NCI-H460 (cell line): ENCODE measurements at places on chromosomes 5 and 9.

GRCh38 chr5:157059891-157060290 lies 975 bp upstream of the HAVCR1 start:
- DNase-seq: no peak

DNA sequence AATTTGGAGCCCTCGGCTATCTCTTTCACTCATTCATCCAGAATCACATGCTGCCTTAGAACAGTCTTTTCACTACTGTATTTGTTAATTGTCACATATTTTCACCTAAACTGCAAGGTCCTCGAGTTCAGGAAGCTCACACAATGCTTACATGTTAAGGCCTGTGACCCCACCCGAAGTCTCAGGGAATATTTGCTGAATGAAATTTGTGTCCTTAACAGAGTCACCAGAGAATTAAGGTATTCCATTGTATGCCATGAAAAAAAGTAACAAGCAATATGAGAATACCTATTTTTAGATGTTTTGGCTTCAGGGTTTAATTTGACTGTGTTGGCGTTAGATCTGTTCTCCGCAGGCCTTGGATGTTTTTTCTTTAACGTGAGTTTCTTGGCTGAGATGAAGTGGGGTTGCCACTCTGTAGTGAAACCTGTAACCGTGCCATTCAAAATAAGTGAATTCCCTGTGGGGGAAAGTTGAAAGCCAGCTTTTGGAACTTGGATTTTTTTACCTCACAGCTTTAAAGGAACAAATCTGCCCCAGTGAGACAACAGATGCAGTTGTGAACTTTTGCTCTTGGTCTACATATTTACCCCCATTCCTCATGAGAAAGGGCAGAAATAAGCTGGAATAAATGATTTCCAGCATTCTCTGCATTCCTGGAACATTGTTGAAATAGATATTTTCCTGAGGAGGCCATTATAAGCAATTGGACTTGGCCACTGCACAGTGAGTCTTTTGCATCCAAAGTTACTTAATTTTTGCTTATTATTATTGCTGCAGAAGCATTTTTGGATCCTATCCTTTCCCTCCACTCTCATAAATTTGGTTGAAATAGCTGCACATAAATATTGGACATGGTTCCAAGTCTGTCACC lies 35.9 kb upstream of the FBP1 start:
- DNase-seq: no peak

GRCh38 chr5:101782352-101783103 lies 513.6 kb downstream of the SLCO4C1 start:
- DNase-seq: no peak

DNA sequence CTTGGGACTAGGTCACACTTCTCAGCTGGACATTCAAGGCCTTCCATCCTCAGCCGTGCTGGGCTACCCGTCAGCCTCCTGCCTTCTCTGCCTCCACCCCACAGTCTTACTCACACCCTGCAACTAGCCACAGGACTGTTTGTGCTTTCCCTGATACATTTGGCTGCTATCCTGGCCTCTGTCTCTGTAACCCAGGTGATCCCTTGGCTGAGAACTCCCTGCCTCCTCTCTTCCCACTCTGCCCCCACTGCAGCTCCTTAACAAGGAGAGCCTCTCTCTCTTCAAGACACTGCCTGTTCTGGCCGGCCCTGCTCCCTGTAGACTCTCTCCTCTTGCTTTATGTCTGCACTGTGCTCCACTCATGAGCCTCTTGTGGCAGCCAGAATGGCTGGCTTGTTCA lies 120.6 kb downstream of the MSX2 start:
- no peak for DNase-seq

GRCh38 chr5:36478646-36479317 lies 127.6 kb upstream of the SLC1A3 start:
- no peak for DNase-seq

GRCh38 chr9:98709968-98710965 lies 1.5 kb upstream of the GABBR2 start:
- peak; percentile 35 for DNase-seq

GRCh38 chr5:73093943-73094342 lies 26.4 kb upstream of the TMEM171 start:
- DNase-seq: peak; percentile 35

DNA sequence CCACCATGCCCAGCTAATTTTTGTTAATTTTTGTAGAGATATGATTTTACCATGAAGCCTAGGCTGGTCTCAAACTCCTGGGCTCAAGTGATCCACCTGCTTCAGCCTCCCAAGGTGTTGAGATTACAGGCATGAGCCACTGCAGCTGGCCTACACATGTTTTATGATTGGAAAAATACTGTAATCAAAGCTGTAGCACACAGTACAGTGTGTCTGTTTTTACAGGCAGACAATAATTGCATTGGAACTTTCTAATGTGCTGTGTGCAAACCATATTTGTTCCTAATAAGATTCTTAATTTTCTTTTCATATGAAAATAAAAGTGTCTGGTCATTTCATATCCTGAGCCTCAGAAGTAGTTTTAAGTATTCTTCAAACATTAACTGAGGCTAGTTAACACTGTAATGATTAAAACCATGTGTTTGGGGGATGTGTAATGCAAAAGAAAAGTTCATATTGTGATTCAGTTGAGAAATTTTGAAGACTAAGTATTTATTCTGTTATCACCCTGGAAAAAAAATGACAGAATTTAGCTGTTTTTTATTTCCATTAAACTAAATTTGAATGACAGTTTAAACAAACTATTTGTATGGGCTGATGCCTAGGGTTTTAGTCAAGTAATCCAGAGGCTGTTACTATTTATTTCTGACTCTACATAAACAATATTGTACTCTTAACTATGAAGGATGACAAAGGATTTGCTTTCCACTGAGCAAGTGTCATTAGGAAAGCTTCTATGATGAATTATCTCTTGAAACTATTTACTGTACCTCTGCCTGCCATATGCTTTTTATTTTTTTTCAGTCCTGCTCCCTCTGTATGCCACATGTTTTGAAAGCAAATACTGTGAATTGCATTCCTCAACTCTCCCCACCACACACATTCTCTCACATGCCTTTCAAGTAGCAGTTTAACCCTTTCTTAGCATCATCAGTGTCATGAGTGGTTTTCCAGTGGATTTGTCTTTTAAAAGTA lies 111.5 kb downstream of the MTREX start:
- DNase-seq: no peak

- no peak for DNase-seq
Observed at GRCh38 chr5:132067451-132067850, 6.1 kb upstream of the CSF2 start.

DNA sequence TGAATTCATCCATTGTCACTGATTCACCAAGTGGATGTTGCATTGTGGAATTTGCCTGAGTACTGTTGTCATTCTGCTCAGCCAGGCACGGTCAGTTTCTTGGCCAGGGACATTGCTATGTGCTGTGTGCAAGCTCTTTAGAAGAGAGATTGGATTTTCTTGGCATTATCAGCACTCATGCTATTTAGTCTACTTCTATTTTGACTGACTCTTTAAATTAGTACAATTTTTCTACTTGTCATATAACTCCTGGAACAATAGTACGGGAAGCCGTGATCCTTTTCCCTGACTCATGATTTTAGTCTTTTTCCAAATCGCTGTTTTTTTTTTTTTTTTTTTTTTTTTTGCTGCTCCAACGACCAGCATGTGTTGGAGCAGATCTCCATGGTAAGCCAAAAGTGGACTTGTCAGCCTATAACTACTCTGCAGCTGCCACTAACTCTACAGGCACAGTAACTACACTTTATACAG lies 129.7 kb downstream of the CDC42SE2 start:
- no peak for DNase-seq

- peak; percentile 56 for DNase-seq
Observed at GRCh38 chr9:6054280-6055099, 39.1 kb upstream of the RANBP6 start.

DNA sequence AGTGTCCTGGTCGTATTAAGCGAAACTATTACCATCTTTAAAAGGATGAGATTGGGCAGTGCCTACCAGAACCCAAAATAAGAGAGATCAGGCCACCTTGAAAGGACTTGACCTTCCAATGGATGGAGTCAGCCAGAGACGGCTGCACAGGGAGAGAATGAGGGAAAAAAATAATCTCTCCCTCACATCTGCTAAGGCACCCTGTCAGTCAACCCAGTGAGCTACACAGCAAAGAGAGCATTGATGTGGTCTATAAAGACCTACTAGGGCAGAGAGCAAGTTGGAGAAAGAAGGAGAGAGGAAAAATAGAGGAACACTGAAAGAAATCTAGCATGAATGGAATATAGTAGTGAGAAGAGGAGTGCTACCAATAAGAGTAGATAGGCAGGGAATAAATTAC lies 68.0 kb upstream of the FTMT start:
- no peak for DNase-seq

GRCh38 chr9:21554813-21555212 lies 72.7 kb upstream of the IFNE start:
- no peak for DNase-seq

- no peak for DNase-seq
Observed at GRCh38 chr5:97820138-97820537, 637.1 kb upstream of the RIOK2 start.

DNA sequence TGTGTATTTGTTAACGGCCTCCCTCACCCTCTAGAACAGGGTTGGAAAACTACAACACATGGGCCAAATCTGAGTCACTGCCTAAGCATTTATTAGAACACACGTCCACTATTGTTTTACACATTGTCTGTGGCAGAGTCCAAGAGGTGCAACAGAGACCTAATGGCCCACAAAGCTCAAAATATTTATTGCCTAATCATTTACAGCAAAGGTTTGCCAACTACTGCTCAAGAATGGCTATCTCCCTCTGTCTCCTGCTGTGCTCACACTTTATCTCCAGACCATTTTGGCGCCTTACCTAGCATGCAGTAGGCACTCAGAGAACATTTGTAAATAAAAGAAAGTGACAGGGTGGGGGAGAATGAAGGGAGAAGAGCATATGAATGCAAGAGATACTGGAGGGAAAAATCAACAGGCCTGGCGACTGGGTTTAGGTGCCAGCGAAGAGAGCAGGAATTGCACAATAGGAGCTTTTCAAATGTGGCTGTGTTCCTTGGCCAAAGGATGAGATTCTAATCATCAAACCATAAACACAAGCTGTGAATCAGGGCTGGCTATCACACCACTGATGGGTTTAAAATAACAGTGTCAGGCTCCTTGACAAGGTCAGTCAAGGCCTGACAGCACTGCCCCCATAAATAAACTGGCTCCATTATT lies 80.3 kb downstream of the EPB41L4A start:
- no peak for DNase-seq

DNA sequence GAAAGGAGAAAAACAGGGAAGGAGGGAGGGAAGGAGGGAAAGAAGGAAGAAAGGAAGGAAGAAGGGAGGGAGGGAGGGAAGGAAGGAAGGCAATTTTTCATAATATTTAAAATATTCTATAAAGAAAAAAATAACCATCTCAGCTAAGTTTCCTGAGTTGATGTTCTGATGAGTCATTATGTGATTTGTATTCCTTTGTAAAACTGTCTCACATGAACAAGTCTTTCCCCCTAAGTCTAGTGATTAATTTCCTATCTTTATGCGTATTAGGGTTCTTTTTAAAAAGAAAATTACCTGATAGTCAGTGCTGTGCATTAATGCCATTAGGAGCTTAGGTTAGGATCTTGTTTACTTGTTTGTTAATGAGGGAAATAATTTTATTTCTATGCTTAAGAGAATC lies 94.1 kb downstream of the RASEF start:
- no peak for DNase-seq

DNA sequence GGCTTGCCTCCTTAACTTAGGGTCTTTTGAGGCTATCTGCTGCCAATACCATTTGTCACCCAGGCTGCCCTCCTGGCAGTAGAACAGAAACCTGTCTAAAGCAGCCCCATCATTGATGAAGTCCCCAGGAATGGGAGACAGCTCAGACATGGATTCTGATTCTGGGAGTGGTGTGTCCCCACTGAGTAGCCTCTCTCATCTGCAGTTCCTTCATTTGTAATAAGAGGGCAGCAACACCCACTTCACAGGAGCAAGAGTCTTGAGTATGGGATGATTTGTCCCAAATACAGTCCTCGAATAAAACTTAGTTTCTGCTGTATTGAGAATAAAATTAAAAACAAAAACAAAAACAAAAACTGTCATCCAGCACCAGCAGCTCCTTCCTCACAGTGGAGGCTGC lies 167.6 kb downstream of the ASTN2 start:
- DNase-seq: peak; percentile 8

DNA sequence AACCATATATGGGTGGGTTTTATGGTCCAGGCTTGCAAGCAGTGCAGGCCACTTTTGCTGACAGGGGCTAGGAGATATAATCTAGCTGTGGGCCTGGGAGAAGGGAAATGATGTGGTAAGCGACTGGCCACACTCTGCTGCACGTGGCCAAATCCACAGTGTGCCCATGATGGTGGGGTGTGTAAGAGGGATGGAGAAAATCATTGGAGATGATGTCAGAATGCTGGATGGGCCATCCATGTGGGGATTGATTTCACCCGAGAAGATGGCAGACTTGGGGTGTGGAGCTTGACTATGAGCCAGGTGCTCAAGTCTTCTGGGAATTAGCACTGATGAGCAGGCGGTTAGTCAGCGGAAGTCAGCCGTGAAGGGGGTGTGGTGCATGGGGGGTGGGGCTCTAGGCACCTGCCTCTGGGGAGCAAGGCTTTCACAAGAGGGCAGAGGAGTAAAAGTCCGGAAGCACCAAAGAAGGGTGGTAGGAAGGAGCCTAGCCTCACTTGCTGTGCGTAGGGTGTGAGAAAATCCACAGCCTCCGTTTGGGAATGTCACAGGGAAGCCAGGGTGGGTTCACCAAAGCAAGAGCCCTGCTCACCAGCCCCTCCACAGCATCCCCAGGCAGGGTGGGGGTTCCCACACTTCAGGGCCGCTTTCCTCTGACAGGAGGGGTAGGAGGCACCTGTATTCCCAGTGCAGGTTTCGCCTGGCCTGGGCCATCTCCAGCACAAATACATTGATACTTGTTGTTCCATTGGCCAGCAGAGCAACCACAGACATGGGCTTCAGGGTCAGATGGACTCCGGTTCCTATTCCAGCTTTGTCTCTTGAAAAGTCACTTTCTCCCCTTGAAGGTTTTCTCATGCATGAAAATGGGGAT lies 44.5 kb upstream of the ANGPTL2 start:
- DNase-seq: peak; percentile 82

DNA sequence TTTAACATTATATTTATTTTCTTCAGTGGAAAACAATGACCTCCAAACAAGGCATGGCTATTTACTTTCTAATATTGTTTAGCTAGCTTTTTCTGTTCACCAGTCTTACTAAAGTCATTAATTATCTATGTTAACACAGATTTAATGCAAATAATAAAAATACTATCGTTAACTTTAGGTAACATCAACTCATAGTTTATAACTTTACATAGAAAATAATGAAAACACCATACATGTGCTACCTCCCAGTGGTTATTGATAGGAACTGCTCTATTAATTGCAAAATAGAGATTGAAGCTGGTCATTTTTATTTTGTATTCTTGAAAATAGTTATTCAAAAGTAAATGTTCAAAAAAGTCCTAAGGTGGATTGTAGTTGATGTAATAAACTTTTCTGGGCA lies 78.3 kb upstream of the HCN1 start:
- DNase-seq: no peak

- no peak for DNase-seq
Observed at GRCh38 chr5:54514841-54515432, 2.6 kb upstream of the SNX18 start.
